Smooth muscle cell of the pulmonary artery (primary cell): ENCODE measurements at places on chromosomes 12 and 14. TPM values are rescaled to one million over a fixed set of nuclear protein-coding genes. Genes with fewer than 3 reads are reported as not detected.

SLC7A8 gene
- total RNA-seq: 8.0 and 8.6 TPM in 2 replicates

GSC gene
- 0.46 TPM in 1 of 2 replicates, not detected in the other for total RNA-seq

TFCP2 gene
- total RNA-seq: 12.6 and 15.3 TPM in 2 replicates

ACTN1 gene
- 524 and 890 TPM in 2 replicates for total RNA-seq

PA2G4 gene
- 82.9 and 117 TPM in 2 replicates for total RNA-seq

SLC2A14 gene
- total RNA-seq: 0.13 TPM in 1 of 2 replicates, not detected in the other

B4GALNT1 gene
- total RNA-seq: 6.4 and 14.5 TPM in 2 replicates

PCBP2 gene
- 410 and 411 TPM in 2 replicates for total RNA-seq

NR1H4 gene
- 0.23 TPM in 1 of 2 replicates, not detected in the other for total RNA-seq

PPP1R36 gene
- 0.39 and 1.2 TPM in 2 replicates for total RNA-seq

HOMEZ gene
- total RNA-seq: 4.2 and 6.4 TPM in 2 replicates

DIO2 gene
- 18.7 and 97.5 TPM in 2 replicates for total RNA-seq

OR4E2 gene
- not detected in 2 replicates for total RNA-seq

CFL2 gene
- total RNA-seq: 74.8 and 106 TPM in 2 replicates

MGP gene
- 81.2 and 251 TPM in 2 replicates for total RNA-seq

OR11G2 gene
- not detected in 2 replicates for total RNA-seq

SLC6A12 gene
- total RNA-seq: not detected in 2 replicates

SYNDIG1L gene
- under 0.01 TPM in 1 of 2 replicates, not detected in the other for total RNA-seq

FGF6 gene
- not detected in 2 replicates for total RNA-seq

TAS2R8 gene
- not detected in 2 replicates for total RNA-seq

KRT73 gene
- not detected in 2 replicates for total RNA-seq

CLEC9A gene
- total RNA-seq: not detected in 2 replicates

ASCL1 gene
- total RNA-seq: not detected in 2 replicates

CLEC4A gene
- 0.07 and 0.89 TPM in 2 replicates for total RNA-seq

GZMB gene
- total RNA-seq: not detected in 2 replicates

ACTR10 gene
- total RNA-seq: 38.0 and 39.3 TPM in 2 replicates

NUP107 gene
- total RNA-seq: 22.5 and 38.8 TPM in 2 replicates

IGF1 gene
- 0.39 TPM in 1 of 2 replicates, not detected in the other for total RNA-seq

PSME2 gene
- 58.8 and 64.5 TPM in 2 replicates for total RNA-seq

SVOP gene
- not detected in 2 replicates for total RNA-seq

STAT6 gene
- total RNA-seq: 104 and 110 TPM in 2 replicates

MYBPC1 gene
- under 0.01 TPM in 1 of 2 replicates, not detected in the other for total RNA-seq

CCDC196 gene
- not detected in 2 replicates for total RNA-seq

DDN gene
- total RNA-seq: 0.20 and 0.30 TPM in 2 replicates

TMEM132D gene
- total RNA-seq: not detected in 2 replicates

PIK3C2G gene
- total RNA-seq: not detected in 2 replicates

B3GNT4 gene
- 0.52 and 0.59 TPM in 2 replicates for total RNA-seq
